ENCODE measurements at places on chromosomes 7 and 10.
A peak's percentile ranks its signal among the peaks of the same experiment; 100 is the strongest.

DNA sequence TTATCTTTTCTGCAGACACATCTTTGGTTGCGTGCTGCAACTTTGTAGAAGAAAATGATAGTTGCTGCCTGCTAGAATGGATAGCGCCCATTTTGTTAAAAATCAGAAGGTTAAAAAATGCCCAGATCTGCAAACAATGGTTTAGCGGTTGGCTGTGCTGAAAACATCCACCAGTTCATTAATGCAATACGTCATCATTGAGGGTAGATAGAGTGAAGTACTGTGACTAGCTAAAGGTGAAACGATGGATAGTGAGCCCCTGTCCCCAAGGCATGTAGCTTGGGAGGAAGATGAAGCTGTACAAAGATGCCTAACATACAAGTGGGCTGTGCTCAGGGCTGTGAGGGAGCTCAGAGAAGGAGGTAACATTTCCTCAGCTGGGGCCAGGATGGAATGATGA lies 48.4 kb downstream of the TEX36 start:
- no peak for DNase-seq

DNA sequence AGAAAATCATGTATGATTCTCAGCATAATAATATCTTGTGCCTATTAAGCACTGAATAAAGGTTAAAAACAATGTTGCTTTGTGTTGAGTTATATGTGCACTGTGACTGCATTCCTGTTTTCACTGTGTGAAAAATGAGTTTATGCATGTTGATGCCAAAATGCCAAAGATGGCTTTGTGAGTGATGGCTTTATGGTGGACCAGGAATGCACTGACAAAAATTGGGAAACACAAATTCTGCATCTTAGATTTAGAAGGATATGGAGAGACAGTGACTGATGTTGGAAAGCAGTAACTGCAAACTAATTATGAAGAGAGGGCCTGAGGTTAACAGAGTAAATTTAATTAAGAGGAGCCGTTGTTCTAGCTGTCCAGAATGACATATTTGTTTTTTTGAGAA lies 440.4 kb downstream of the KIF20B start:
- no peak for DNase-seq

DNA sequence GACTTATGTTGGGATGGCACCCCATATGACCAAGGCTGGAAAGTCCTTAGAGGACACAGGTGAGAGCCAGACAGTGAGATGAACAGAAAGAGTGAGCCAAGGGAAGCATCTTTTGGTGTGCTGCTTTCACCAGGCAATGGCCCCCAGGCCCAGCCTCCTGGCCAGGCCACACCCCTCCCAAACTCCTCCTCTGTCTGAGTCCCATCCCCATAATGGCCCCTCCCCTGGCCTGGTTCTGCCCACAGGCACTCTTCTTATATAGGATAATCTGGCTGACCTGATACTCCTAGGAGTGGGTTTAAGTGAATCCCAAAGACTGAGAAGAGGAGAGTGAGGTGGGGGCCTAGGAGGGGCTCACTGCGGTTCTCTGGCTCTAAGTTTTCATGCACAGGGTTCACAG lies 252.5 kb downstream of the RPS24 start:
- DNase-seq = no peak

DNA sequence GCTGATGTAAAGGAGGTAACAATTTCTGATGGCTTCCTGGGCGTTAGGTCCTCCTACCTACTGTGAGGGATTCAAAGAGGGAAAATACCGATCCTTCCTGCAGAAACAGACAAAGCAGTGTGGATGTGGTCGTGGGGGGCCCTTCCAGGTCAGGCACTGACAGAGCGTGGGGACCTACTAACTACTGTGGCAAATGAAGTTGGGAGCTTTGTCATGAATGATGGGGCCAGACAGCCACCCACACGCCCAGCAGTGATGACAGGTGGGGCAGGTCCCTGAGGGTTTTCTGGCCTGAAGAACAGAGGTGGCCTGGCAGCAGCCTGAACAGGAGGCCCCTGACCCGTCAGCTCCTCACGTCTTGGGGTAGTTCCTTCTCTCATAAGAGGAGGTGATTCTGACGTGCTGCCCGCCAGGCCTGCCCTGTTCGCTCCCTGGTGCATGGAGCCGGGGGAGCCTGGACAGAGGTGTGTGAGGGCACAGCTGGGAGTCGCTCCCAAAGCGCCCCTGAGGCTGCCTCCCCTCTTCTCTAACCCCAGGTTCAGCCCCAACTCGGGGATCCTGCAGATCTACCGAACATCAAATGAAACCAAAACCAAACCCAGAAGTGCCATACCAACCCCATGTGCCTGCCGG lies 4.2 kb downstream of the ATP6V0E2 start:
- DNase-seq = no peak

GRCh38 chr10:33326933-33327332 lies 7.5 kb downstream of the NRP1 start:
- no peak for DNase-seq

- no peak for DNase-seq
Measured at GRCh38 chr7:46651561-46652088, 730.6 kb upstream of the IGFBP3 start.

- no peak for DNase-seq
Measured at GRCh38 chr10:129442866-129443265, 24.2 kb upstream of the MGMT start.

GRCh38 chr10:110357252-110357780 lies 52.6 kb upstream of the SMNDC1 start:
- DNase-seq = no peak

DNA sequence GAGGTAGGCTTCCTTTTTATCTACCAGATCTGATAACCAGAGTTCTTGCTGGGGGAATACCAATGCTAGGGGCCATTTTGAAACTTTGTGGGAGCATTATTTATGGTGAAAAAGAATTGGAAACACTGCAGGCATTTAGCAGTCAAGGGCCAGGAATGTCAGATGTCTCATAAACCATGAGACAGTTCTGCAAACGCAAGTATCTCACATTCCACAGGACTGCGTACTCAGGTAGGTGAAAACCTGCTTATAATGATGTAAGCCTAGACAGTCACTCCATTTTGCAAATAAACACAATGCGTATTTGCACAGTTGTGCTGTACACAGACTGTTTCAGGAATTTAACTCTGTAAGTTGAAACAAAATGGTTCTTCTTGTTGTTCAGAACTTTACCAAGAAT lies 33.9 kb downstream of the ECHDC3 start:
- DNase-seq = no peak

- DNase-seq = no peak
Measured at GRCh38 chr10:105968666-105969065, 1195.8 kb downstream of the SORCS1 start.

GRCh38 chr7:141213226-141213625 lies 139.4 kb downstream of the TMEM178B start:
- DNase-seq = no peak

GRCh38 chr7:16923019-16923418 lies 41.2 kb upstream of the AGR3 start:
- DNase-seq = no peak

DNA sequence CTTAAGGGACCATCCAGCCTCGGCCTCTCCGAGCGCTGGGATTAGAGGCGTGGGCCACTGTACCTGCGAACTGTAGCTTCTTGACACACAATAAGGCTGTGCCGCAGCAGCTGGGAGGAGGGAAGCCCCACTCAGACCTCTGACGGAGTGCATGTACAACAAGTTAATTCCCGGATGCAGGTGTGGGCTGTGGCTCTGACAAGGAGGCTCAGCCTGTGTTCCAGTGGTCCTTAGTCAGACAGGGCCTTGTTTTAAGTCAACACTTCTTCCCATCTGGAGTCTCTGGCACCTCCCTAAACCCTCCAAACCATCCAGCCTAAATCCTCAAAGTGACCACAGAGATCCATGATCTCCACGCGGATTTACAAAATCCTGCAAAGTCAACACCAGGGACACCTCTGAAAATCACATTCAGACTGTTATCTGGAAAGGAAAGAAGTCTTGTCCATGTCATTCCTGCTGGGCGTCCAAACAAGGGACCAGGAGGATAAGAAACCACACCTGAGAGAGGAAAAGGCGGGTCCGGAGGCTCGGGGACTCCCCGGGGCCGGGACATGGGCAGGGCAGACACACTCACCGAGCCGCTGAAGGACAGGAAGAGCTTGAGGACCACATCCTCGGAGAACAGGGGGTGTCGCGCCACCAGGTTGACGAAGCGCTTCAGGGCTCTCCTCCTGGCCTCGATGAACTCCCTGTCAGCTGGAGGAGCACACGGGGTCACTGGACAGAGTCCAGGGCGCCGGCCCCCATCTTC lies 29.4 kb downstream of the NUDT1 start:
- DNase-seq = no peak

GRCh38 chr10:106799776-106800175 lies 364.7 kb downstream of the SORCS1 start:
- no peak for DNase-seq

GRCh38 chr7:36400036-36400435 lies 10.4 kb downstream of the ANLN start:
- DNase-seq = no peak

- no peak for DNase-seq
Measured at GRCh38 chr10:79324032-79324695, 23.1 kb upstream of the PPIF start.

GRCh38 chr7:137943132-137943551 lies 58.7 kb downstream of the CREB3L2 start:
- peak; percentile 76 for DNase-seq

DNA sequence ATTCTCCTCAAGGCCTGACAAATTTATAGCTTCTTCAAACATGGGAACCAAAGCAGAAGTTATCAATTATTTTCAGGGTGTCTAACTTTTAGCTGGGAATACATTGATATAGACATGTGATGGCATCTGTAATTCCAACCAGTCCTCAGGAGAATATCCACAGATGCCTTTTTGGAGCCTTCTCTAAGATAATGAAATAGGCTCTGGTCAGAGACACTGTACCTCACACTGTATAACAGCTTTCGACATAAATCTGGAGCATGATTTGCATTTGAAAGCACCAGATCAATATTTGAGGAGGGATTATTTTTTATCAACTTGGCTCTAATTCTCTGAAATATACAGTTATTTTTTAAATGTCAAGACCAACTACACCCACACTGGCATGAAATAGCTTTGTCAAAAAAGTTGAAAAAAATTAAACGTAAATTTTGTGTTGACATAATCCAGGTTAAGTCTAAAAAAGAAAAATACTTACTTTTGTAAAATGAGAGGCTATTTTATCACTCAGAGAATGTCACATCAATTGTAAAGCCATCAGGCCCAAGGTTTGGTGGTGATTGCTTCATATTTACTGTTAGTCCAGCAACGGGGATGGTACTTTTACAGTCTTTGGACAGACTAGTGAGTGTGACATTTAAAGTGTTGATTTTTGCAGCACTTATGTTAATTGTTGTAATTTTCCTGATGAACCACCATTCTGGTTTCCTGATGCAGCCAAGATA lies 177.0 kb upstream of the SP8 start:
- DNase-seq = no peak

- no peak for DNase-seq
Measured at GRCh38 chr10:126851414-126852108, 53.7 kb upstream of the DOCK1 start.

DNA sequence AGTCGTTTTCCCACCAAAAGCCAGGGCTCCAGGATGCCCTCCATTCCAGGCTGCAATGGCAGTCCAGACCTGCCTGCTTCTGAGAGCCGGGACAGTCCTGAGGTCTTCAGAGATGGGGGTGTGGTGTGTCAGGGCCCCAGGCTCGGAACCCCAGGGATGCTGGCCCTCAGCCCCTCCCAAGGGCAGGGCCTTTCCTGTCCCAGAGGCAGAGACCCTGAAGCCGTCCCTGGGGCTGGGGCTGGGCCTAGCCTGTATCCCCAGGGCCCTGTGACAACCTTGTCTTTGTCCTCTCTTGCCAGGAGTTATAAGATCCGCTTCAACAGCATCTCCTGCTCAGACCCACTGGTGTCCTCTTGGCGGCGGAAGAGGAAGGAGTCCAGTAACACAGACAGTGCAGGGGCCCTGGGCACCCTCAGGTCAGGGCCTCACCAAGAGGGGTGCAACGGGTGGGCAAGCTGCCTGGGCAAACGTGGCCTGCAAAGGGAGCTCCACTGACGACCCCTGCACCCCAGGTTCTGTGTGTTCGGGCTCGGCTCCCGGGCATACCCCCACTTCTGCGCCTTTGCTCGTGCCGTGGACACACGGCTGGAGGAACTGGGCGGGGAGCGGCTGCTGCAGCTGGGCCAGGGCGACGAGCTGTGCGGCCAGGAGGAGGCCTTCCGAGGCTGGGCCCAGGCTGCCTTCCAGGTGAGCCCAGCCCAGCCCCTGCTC lies 15.9 kb downstream of the NOS3 start:
- no peak for DNase-seq

GRCh38 chr7:49768254-49768653 lies 5.2 kb upstream of the VWC2 start:
- DNase-seq = no peak

GRCh38 chr7:158439035-158439434 lies 148.6 kb downstream of the PTPRN2 start:
- DNase-seq = no peak

GRCh38 chr10:119022846-119023552 lies 6.5 kb upstream of the NANOS1 start:
- DNase-seq = no peak

DNA sequence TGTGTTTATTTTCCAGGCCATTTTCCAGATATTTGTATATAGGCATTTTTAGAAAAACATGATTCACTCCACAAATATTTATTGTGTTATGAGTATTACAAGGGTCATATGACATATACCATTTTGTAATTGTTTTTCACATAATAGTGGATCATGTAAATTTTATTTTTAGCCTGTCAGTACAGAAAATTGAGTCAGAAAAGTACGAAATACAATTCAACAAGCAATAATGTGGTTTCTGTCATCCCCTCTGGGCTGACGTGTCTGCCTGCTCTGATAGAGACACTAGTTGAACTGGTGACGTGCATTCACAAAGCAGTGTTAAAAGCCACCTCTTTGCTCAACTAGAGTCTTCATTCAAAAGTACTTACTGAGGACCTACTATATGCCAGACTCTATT lies 97.9 kb upstream of the STEAP1B start:
- no peak for DNase-seq

- peak; percentile 18 for DNase-seq
Measured at GRCh38 chr10:110169586-110169985, 37.8 kb upstream of the MXI1 start.

DNA sequence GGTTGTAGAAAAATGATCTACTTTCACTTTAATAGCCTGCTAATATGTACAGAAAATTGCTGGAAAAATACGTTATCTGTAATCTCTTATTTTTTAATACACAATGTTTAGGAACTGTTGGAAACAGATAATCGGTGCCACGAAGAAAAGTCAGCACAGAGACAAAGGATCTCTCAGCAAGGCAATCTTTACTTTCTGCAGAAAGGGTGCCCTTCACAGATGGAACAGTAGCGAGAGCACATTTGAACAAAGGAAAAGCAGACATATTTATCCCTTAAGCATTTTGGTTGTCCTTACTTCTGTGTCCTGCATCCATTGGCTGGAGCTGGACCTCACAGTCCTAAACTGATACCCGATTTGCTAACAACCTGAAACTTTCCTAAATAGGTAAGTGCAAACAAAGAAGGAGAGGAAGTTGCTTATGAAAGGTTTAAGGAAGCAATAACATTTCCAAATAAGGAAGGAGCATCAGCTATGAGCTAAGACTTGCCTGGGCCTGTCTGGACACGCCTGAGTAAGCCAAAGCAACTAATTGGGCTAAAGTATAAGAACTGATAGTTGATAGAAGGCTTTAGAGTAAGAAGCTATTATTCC lies 640.0 kb downstream of the SH2D4B start:
- no peak for DNase-seq

- no peak for DNase-seq
Measured at GRCh38 chr7:134908289-134908688, 78.0 kb upstream of the AGBL3 start.

- no peak for DNase-seq
Measured at GRCh38 chr10:73043766-73044377, 52.8 kb downstream of the P4HA1 start.
